Activated CD4-positive, alpha-beta T cell treated with anti-CD3 and anti-CD28 coated beads, Interleukin-2, amount 50 U/mL, for 48 hours (primary cell): ENCODE measurements at places on chromosomes 5 and 9.

- no peak for DNase-seq
Observed at GRCh38 chr9:115422932-115423440, 305.0 kb upstream of the TNC start.

DNA sequence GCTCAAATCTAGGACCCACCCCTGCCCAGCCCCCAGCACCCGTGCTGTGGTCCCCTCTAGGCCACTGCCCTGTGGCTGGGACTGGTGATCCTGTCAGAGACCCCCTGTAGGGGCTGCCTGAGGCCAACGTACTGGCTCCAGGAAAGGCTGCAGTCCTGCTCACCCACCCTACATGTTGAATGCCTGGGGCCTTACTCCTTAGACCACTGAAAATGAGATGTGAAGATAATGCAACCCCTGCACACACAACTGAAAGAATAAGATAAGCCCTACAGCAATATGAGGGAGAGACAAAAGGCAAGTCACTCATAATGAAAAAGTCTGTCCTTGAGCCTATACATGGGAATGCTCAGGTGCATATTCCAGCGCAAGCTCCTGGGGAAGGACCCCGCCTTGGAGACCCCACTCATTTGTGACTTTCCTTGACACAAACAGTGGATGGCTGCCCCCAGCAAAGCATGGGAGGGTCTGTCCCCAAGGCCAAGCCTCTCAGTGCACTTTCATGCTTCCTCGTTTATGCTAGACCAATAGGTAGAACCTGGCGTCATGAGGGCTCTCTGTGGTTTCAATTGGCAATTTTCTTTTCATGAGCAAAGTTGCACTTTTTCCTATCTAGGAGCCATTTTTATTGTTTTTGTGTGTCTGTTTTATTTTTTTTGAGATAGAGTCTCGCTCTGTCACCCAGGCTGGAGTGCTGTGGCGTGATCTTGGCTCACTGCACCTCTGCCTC is 12.5 kb upstream of the WNK2 start:
- no peak for DNase-seq

- no peak for DNase-seq
Observed at GRCh38 chr9:105269593-105269992, 25.1 kb downstream of the SLC44A1 start.

GRCh38 chr5:117454716-117455212 is 880.1 kb upstream of the SEMA6A start:
- peak; percentile 53 for DNase-seq

- DNase-seq: no peak
Observed at GRCh38 chr5:68652534-68652965, 437.0 kb downstream of the PIK3R1 start.

DNA sequence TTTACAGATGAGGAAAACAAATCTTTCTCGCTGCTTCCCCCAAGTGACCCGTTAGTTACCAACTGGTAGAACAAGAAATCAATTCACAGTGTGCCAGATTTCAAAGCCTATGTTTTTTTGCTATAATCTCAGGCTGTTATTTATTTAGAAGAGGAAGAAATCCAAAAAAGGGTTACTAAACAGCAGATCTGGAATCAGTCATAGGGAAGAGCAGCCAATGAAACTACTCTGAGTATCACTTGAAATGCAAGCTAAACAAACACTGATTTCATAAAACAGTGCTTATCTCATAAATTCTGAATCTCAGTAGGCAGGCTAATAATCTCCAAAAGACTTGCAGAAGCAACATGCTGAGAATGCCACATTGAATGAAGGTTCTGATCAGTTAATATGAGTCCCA is 829.5 kb upstream of the ACO1 start:
- no peak for DNase-seq

DNA sequence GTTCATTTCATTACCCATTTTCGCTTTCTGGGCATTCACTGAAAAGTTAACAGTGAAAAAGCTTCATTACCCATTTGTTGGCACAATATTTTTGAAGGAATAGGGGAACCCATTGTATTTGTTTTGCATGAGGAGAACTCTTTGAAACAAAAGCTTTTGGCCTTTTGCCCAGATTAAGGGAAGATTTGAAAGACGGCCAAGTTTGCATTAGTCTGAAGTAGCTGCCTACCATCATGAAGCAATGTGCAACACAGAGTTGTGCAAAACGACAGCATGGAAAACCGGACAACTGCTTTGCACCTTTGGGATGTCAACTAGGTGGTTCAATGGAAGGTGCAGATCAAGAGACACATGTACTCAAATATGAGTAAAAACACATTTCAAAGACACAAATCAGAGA is 84.9 kb downstream of the TRPM3 start:
- no peak for DNase-seq

GRCh38 chr9:120402741-120403542 is 177.0 kb downstream of the CDK5RAP2 start:
- no peak for DNase-seq

DNA sequence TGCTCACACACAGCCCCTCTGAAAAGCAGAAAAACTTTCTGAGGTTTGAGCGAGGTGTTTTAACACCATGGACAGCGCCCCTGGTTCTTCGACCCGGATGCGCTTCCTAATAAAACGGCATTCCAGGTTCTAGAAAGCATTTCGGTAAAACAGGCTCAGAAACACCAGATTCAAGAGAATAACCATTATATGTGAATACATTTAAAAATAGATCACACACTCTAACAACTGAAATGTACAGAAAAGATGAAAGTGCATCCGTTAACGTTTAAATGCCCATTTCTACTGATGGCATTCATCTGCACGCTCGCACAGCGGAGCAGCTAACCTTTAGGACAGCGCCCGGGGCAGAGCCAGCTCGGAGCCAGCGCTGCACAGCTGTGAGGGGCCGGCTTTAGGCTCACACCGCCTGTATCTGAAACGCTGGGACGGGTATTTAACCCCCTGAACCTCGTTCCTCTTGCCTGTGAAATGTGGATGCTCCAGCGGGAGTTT is 26.3 kb upstream of the TENT4A start:
- DNase-seq: no peak

GRCh38 chr5:141328231-141328630 is 2.1 kb upstream of the PCDHGA1 start:
- DNase-seq: no peak

DNA sequence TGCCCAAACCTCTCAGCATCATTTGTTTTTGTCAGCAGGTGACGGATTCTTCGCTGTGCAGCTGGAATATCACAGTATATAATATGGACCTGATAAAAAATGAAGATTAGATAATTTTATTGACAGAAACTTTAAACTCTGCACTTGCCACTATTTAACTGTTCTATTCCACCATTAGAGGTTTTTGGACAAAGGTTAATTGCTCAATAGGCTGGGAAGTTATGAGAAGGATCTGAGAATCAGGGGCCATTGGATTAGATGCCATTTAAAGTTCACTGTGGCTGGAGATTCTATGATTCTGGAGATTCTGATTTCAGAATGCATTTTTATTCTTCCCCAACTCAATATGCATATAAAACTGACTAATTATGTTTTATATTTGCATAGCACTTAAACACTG is 59.8 kb upstream of the ANXA1 start:
- DNase-seq: no peak

GRCh38 chr5:68433923-68434879 is 218.6 kb downstream of the PIK3R1 start:
- peak; percentile 95 for DNase-seq

DNA sequence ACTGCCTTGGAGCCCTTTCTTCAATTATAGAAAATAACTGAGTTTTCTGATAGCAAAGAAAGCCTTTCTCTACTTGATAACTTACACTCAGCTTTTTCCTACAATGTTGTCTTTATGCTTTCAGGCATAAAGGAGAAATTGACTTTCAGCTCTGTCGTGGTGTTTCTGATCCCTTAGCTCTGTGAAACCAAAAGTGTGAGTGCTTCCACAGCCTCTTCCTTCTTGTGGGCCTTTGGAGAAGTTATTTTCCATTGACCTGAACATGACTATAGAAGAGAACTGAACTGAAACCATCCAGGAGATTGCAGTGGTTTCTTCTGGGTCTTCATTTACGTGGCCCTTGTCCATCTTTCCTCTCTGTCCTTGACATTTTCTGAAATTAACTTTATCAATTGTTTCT is 59.5 kb upstream of the EQTN start:
- no peak for DNase-seq

GRCh38 chr5:66739021-66739420 is 142.8 kb downstream of the MAST4 start:
- no peak for DNase-seq

DNA sequence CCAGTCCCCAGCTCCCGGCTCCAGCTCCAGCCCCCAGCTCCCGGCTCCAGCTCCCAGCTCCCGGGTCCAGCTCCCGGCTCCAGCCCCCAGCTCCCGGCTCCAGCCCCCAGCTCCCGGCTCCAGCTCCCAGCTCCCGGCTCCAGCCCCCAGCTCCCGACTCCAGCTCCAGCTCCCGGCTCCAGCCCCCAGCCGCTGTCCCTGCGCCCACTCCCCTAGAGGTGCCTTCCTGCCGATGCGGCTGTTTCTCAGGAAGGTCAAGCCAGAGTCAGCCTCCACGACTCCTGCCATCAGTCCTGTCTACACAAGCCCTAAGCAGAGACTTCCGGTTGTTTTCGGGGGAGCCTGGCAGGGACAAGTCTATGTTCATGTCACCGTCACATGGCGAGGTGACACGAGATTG is 74.8 kb downstream of the ZNF354C start:
- no peak for DNase-seq

GRCh38 chr9:124450931-124451661 is 845 bp downstream of the ADGRD2 start:
- DNase-seq: no peak

DNA sequence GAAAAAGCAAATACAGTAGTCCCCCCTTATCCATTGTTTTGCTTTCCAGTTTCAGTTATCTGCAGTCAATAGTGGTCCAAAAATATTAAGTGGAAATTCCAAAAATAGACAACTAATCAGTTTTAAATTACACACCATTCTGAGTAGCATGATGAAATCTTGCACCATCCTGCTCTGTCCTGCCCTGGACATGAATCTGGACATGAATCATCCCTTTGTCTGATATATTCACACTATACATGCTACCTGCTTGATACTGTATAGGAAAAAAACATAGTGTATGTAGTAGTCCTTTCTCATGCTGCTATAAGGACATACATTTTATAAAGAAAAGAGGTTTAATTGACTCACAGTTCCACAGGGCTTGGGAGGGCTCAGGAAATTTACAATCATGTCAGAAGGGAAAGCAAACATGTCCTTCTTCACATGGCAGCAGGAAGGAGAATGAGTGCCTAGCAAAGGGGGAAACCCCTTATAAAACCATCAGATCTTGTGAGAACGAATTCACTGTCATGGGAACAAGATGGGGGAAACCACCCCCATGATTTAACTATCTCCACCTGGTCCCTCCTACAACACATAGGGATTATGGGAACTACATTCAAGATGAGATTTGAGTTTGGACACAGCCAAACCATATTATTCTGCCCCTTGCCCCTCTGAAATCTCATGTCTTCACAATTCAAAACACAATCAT is 153.9 kb downstream of the ARRDC3 start:
- no peak for DNase-seq

- DNase-seq: peak; percentile 46
Observed at GRCh38 chr5:14665101-14665822, 744 bp downstream of the OTULIN start.

GRCh38 chr9:136765041-136765440 is 723 bp upstream of the LCN15 start:
- DNase-seq: no peak

GRCh38 chr9:112337547-112337946 is 4.1 kb upstream of the PTBP3 start:
- DNase-seq: no peak

DNA sequence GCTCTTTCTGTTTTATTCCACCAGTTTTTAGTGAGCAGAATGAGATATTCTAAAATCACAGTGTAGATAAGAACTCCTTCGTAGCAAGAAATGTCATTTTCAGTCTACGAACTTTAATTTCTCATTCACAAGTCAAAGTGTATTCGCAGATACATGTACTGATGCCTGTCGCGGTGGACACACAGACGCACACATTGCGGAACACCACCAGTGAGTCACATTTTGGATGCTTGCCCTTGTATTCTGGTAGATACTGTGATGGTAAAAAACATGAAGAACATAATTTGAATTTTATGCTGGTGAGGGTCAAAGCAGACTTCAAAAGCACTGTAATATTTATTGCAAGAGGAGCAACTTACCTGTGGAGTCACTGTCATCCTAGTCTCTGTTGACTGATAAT is 4.7 kb upstream of the C9orf57 start:
- no peak for DNase-seq

GRCh38 chr9:130713286-130713960 is 19.8 kb downstream of the EXOSC2 start:
- no peak for DNase-seq

GRCh38 chr9:77847626-77848025 is 184.0 kb downstream of the GNAQ start:
- no peak for DNase-seq

DNA sequence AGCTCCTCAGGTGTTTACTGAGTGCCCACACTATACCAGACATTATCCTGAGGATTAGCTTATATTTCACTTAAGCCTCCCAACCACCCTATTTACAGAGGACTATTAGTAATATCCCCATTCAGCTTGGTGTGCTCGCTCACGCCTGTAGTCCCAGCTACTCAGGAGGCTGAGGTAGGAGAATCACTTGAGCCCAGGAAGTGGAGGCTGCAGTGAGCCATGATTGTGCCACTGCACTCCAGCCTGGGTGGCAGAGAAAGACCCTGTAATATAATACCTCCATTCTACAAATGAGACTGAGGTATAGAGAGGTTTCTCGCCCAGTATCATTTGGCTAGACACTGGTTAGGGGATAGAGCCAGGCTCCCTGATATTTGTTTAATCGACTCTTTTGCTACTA is 18.0 kb upstream of the MATR3 start:
- no peak for DNase-seq

DNA sequence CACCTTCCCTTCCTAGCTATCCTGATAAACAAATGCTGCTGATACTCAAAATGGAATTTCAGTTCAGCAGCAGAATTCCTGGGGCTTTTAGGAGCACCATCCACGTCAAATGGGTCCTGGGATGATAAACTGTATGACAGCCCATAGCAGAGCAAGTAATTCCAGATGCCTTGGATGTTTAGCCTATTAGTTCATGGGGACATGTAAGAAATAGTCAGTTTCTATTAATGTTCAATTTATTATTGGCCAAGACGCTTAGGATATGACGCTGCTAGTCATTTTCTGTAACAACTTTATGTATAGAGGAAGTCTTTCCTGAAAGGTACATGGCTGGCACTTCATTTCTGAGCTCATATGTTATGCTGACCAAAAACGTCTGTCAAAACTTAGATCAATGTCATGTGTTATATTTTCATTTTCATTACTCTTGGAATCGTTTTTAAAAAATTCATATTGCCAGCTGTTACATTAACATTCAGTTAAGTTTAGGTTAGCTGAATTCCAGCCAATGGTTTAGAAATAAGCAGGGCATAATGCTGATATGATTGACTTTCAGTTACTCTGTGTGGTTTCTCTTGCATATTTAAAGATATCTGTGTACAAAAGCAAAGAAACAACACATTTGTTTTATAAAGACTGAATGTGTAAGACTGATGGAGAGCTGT is 243.8 kb downstream of the CSNK1G3 start:
- DNase-seq: no peak
